ENCODE measurements at places on chromosomes 11 and 22. TPM values are rescaled to one million over a fixed set of nuclear protein-coding genes. Genes with fewer than 3 reads are reported as not detected.

The SSTR3 gene
- 14.6 TPM for total RNA-seq

The SPDYC gene
- total RNA-seq = not detected

The PRRG4 gene
- total RNA-seq = 0.29 TPM

The ARHGAP42 gene
- not detected for total RNA-seq

The CTSW gene
- total RNA-seq = 16.8 TPM

The MYBPC3 gene
- not detected for total RNA-seq

The TREH gene
- total RNA-seq = not detected

The MMP11 gene
- total RNA-seq = 0.46 TPM

The USH1C gene
- total RNA-seq = not detected

The CCS gene
- total RNA-seq = 38.5 TPM

The CHRM1 gene
- total RNA-seq = not detected

The HOATZ gene
- total RNA-seq = not detected
